Naive thymus-derived CD8-positive, alpha-beta T cell (primary cell): ENCODE measurements at places on chromosomes 13 and 19.

DNA sequence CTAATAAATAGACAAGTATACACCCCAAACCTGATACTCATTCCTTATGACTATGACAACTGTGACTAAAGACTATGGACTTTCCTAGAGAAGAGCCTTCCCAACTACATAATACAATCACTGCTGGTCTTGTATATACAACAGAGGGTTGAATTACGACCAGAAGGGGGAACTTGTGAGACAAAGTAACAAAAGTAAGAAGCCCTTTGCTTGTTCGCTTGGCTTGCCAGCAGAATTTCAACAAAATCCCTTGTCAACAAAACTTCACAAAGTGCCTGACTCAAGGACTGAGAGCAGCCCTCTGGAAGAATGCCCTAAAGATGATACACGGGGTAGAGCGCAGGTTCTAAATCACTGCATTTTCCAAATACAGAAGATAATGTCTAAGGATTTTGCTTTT, 99.4 kb downstream of the WASF3 start:
- DNase-seq, result no peak

GRCh38 chr19:32971012-32971595, 654 bp downstream of the CEP89 start:
- DNase-seq, result no peak

DNA sequence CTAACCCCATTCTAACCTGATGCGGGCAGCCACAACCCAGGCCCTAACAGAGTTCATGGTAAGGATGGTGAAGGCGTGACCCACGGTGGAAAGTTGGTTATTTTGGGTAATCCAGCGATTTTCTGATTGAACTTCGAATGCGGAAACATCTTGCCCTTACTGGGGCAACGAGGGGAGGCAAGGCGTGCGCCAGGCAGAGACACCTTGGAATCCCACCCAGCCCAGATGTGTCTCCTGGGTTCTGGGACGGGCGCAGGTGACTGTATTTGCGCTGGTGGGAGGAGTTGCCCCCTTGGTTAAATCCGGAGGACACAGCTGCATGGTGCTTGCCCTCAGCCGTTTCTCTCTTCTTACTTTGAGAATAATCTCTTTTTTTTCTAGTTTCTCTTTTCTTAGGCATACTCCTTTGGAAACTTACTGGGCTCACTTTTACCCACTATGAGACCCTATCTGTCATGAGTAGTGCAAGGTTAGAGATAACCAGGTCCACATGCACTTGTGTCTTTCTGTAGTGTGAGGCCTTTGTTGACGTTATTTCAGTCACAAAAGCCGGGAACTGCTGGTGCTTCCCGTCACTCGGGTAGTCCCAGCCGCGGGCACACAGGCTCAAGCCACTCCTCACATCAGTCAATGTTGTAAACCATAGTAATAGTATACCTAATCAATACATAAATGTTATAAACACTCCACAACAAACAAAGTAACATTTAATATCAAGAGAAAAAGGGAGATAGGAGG, 81.5 kb downstream of the ATP11A start:
- DNase-seq, result no peak

- DNase-seq, result no peak
Observed at GRCh38 chr13:97026531-97027161, 32.4 kb upstream of the OXGR1 start.

GRCh38 chr13:113437408-113438010, 15.8 kb downstream of the ADPRHL1 start:
- no peak for DNase-seq

DNA sequence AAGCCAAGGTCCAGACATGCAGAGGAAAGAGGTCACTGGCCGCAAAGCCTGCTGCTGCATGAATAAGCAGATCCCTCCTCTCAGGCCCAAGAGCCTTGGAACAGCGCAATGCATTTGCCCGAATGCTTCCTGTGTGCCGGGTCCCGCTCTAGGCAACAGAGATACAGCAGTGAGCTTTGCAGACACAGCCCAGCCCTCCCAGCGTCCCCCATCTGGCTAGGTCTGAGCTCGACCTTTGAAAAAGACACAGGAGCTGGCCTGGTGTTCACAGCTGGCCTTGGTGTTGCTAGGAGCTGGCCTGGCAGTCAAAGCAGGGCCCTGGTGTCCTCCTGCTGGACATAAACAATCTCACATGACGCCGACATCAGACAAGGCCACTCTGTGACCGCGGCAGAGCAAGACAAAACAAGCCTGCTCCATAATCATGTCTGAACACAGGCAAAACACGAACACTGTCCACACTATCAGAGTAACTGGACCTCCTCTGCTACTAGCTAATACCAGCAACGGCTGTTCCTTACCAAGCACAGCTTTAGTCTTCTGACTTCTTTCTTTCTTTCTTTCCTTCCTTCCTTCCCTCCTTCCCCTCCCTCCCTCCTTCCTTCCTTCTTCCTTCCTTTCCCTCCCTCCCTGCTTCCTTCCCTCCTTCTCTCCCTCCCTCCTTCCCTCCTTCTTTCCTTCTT, 5.7 kb upstream of the PEX11G start:
- no peak for DNase-seq

- no peak for DNase-seq
Observed at GRCh38 chr19:35045667-35046300, 4.3 kb downstream of the HPN start.

DNA sequence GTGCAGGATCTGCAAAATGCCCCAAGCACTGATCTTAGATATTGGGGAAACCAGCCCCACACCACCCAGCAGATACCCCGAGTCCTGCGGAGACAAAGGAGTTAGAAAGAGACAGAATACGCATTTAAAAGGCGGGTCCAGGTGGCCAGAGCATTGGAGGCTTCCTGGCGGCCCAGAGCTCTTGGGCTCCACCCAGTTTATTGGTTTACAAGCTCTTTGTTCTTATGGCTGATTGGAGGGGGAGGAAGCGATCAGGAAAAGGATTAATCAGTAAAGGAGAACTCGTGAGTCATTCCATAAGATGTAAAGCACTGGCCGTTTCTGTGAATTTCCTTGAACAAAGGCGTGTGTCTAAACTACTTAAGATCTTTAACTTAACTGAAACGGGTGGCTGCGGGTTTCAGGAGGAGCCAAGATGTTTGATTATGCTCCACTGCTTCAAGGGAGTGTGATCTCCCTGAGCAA, 926 bp downstream of the ZNF587 start:
- no peak for DNase-seq

- DNase-seq, result no peak
Observed at GRCh38 chr19:15488489-15489226, 9.4 kb upstream of the PGLYRP2 start.

GRCh38 chr13:33793726-33794125, 24.2 kb upstream of the RFC3 start:
- no peak for DNase-seq

- no peak for DNase-seq
Observed at GRCh38 chr13:102648046-102648445, 46.8 kb downstream of the METTL21C start.

- DNase-seq, result no peak
Observed at GRCh38 chr13:114155926-114156883, 22.9 kb upstream of the CFAP97D2 start.

DNA sequence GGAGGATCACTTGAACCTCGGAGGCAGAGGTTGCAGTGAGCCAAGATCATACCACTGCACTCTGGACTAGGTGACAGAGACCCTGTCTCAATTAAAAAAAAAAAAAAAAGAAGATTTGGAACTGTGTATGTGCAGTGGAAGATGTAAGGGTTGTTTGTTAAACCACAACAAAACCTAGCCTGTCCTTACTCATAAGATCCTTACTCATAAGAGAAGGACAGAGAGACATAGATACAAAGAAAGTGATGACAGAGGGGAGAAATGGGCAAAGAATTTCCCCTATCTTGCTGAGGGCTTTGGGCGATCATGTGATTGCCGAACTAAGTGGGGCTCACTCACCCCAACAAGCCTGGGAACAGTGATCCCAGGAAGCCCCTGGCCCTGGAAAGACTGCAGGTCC, 7.9 kb downstream of the ITPKC start:
- DNase-seq, result no peak

- no peak for DNase-seq
Observed at GRCh38 chr13:96967248-96967745, 27.0 kb downstream of the OXGR1 start.

DNA sequence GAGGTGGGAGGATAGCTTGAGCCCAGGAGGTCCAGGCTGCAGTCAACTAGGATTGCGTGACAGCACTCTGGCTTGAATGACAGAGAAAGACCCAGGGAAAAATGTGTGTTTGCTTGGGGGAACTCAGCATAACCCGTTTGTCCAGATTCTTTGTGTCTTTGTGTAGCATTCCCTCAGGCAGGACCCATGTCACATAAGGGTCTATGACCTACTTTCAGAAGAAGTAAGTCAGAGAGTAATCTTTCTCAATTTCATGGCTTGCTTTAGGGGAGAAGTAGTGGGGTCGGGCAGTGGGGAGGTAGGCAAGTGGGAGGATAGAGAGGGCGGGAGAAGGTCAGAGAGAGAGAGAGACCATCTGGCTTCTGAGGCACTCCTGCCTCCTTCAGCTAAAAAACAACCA, 11.9 kb upstream of the PSPC1 start:
- DNase-seq, result no peak

DNA sequence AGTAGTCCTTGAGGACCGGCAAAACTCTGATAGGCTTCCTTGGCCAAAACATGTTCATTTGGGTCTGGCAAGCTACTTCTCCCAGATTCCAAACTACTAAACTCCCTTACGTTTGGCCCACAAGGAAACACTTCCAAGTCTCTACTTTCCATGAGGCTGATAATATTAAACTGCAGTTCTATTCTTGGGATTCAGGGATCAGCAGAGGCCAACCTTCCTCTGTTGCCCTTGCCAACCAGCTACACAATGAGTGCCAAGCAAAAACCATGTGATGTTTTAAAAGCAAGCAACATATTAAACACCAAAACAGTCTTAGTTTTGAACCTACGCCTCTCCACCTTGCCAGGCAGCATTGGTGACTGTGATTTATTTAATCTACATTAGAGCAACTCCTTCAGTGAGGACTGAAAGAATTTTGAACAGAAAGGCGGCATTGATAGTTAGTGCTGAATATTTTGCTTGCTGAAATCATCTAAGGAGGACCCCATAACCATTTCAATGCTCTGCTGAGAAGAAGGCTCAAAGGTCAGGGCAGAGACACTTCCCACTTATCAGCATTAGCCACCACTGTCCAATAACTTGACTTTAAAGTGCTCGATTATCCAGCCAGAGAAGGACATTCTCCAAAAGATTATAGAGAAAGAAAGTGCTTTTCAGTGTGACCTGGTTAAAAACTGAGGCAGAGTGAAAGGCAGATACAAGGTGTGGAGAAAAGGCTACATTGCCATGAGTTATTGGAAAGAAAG, 287.1 kb downstream of the TBC1D4 start:
- no peak for DNase-seq

DNA sequence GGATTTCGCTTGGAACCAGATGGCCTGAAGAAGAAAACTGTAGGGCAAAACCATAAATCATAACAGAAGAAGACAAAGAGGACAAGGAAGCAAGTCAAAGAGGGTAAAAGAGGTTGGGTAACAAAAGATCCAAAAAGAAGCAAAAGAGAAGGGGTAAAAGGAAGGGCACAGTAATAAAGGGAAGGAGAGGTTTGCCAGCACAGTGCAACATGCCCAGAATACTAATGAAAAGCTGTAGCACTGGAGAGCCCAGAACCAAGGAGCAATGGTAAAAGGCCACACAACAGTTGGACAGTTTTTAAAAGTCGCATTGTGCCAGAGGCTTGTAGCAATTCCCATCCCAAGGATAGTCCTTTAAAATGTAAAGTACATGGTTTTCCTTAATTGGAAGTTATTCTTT, 506.6 kb downstream of the PCDH9 start:
- DNase-seq, result no peak

DNA sequence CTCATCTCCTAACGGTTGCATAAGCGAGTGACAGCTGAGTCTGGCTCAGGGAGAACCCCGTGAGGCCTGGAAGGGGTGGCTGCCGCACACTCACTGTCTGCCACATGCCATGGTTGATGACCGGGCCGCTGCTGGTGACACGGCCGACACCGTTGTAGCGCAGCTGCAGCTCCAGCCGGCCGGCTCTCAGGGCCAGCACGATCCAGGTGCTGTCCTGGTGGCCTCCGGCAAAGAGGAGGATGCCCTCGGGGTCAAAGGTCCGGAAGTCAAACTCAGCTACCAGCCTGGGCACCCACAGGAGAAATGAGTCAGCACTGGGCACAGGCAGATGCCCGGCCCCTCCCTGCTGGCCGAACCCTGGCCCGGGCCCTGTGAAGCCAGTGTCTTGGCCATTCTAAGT, 31.7 kb downstream of the GAS6 start:
- DNase-seq, result no peak

DNA sequence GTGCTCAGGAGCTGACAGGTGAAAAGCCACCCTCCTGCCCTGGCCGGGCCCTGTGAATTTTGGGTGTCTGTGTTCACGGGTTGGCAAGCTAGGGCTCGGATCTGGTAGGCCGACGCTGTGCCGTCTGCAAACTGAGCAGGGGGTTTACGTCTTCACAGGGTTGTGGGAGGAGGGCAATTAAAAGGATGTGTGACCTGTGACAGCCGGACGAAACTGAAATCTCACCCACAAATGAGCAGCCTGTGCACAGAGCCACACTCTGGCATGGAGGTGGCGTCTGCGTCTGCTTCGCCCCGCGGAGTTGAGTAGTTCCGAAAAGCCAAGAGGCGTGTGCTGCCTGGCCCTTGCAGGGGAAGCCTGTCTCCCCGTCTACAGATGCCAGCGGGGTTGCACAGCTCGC, 117.3 kb downstream of the KDM4B start:
- DNase-seq, result no peak

GRCh38 chr19:32241306-32241705, 104.1 kb upstream of the ZNF507 start:
- no peak for DNase-seq

GRCh38 chr13:40403509-40404241, 262.8 kb downstream of the FOXO1 start:
- DNase-seq, result no peak

DNA sequence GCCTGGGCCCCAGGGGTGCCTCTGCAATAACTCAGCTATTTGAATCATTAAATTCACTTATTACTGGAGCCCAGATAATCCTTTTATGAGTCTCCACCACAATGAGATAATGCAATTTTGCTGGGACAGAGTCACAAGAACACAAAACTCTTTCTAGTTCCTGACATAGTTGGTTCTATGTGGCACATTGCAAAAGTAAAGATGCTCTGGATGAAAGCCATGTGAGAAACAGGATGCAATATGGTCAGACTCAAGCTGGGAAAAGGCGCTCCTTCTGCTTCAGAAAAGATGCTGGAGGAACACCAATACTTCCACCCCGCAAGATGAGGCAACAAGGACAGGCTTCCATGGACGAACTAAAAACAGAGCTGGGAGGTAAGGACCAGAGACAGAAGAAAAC, 5.7 kb downstream of the ANKRD27 start:
- no peak for DNase-seq

DNA sequence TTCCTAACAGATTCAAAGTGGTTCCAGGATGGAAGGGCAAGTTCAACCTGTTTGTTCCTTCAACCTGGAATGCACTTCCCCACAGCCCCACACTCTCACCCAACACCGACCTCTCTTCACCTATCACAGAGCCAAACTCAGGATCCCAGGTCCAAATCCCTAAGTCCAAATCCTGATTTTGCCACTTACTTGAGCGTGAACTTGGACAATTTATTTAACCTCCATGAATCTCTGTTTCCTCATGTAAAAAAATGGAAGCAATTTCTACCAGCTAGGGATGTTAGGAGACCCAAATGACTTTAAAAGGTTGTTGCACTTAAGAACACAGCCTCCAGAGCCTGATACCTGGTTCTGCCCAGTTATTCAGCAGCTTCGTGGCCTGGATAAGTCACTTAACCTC, 5.4 kb upstream of the IGSF23 start:
- DNase-seq, result no peak
